ENCODE measurements at places on chromosomes 12 and 14.

- DNase-seq = no peak
Observed at GRCh38 chr12:29051221-29051620, 97.9 kb upstream of the FAR2 start.

- DNase-seq = no peak
Observed at GRCh38 chr12:67927815-67928214, 61.4 kb upstream of the IFNG-AS1 start.

GRCh38 chr12:6038160-6038559, 86.3 kb downstream of the VWF start:
- DNase-seq = peak; percentile 36

GRCh38 chr14:22769369-22769768, 2.9 kb downstream of the OXA1L start:
- no peak for DNase-seq

- no peak for DNase-seq
Observed at GRCh38 chr14:65623759-65624158, 211.2 kb downstream of the FUT8 start.

GRCh38 chr14:72495668-72496067, 398.2 kb downstream of the DPF3 start:
- no peak for DNase-seq

DNA sequence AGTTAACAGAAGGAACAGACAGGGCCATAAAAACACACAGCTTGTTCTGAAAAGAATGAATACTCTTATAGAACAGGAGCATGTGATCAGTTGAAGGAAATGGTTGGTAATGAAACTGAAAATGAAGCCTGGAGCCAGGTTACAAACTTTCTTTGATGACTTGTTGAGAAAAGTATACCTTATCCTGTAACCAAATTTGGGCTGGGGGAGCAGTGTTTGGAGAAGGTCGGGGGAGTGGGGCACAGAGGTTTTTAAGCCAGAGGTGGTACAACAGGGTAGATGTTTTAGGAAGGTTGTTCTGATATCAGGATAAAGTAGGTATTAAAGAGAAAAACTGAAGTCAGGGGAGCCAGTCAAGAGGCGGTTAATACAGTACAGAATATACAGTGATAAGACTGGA, 8.2 kb downstream of the GOLT1B start:
- DNase-seq = no peak

DNA sequence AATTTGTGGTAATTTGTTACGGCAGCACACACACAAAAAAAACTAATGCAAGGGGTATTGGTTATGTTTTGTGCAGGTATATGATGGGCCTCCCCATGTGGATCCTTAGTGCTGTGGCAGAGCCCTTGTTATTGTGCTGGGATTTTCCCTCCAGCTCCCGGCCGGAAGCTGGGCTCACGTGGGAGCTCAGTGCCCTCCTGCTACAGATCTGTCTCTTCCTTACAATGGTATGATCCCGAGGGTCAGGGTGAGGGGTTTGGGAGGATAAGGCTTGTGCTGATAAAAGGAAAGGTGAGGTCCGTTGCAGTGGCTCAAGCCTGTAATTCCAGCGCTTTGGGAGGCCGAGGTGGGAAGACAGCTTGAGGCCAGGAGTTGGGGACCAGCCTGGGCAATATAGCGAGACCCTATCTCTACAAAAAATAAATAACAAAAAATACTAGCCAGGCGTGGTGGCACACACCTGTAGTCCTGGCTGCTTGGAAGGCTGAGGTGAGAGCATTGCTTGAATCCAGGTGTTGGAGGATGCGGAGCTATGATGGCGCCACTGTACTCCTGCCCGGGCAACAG, 861 bp upstream of the SLC48A1 start:
- DNase-seq = no peak

DNA sequence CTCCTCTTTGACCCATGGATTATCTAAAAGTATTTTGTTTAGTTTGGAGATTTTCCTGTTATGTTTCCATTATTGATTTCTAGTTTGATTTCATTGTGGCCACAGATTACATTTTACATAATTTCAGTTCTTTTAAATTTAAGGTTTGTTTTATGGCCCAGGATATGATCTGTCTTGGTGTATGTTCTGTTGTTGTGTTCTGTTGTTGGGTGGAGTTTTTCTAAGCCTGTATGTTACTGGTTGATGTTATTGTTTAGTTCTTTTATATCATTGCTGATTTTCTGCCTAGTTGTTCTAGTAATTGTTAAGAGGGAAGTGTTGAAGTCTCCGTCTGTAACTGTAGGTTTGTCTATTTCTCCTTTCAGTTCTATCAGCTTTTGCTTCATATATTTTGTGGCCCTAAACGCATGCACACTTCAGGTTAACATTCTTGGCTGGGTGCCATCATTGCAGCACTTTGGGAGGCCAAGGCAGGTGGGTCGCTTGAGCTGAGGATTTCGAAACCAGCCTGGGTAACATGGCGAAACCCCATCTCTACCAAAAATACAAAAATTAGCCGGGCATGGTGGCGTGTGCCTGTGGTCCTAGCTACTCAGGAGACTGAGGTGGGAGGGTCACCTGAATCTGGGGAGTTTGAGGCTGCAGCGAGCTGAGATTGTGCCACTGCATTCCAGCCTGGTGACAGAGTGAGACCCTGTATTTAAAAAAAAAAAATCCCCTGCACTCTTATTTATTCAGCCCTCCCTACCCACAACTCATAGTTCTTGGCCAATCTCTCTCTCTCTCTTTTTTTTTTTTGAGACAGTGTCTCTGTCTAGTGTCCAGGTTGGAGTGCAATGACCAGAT, 28.1 kb upstream of the CFL2 start:
- no peak for DNase-seq

DNA sequence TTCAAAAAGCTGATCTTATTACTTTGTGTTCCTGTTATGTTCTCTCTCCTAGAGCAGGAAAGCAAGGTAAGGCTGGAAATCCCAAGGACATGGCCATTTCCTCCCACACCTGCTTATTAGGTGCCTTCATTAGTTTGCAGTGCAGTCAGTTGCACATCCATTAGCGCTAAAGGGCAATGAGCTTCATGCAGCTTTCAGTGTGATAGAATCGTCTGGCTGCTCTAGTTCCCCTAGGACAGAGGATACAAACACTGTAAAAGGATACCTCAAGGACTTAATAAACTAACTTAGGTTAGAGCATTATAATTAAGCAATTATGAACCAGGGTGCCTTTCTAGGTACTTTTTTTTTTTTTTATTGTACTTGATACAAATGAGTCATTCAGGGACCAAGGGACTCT, 21.1 kb downstream of the TMEM117 start:
- DNase-seq = no peak

GRCh38 chr14:79328863-79329262, 882.4 kb downstream of the DIO2 start:
- no peak for DNase-seq

GRCh38 chr12:88175544-88175943, 33.4 kb downstream of the TMTC3 start:
- DNase-seq = no peak

- DNase-seq = no peak
Observed at GRCh38 chr14:48008646-48009045, 333.2 kb upstream of the MDGA2 start.

DNA sequence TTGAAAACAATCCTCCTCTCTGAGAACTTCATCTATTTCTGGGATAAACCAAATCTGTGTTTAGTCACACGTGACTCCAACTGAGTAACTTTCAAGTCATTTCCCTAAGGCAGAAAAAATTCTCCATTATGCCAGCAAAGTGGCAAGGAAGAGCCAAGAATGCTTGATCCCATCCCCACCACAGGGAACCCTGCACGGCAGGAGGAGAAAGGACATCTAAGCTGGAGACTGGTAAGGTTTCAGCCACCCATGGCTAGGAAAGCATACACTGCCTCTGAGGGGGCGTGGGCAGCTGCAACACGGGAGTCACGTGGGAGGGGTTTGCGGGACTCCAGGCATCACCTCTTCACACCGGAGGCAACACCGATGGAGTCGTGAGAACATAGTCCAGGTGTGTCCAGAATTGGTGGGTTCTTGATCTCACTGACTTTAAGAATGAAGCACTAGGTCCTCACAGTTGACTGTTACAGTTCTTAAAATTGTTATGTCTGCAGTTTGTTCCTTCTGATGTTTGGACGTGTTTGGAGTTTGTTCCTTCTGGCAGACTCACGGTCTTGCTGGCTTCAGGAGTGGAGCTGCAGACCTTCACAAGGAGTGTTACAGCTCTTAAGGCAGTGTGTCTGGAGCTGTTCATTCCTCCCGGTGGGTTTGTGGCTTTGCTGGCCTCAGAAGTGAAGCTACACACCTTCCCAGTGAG, 2.7 kb upstream of the SIVA1 start:
- no peak for DNase-seq

- DNase-seq = no peak
Observed at GRCh38 chr14:85601246-85601645, 71.3 kb downstream of the FLRT2 start.

DNA sequence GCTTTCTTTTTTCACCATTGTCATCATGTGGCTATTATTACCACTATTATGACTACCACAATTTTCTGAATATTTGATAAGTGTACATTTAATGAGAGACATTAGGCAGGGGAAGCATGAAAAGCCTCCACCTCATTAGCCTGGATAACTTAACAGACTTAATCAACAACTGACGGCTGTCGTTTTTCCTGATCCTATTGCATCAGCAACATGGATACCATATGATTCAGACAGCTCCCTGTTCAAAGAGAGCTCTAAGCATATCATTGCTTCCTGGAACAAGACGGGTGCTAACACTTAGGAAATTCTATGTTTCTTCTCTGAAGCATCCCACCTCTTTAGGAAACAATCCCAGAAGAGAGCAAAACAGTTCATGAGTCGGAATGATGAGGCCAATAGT, 765.2 kb downstream of the NOVA1 start:
- DNase-seq = no peak

- DNase-seq = no peak
Observed at GRCh38 chr12:105445649-105446048, 115.2 kb downstream of the C12orf75 start.

GRCh38 chr12:79307340-79307739, 383.4 kb downstream of the PAWR start:
- no peak for DNase-seq

DNA sequence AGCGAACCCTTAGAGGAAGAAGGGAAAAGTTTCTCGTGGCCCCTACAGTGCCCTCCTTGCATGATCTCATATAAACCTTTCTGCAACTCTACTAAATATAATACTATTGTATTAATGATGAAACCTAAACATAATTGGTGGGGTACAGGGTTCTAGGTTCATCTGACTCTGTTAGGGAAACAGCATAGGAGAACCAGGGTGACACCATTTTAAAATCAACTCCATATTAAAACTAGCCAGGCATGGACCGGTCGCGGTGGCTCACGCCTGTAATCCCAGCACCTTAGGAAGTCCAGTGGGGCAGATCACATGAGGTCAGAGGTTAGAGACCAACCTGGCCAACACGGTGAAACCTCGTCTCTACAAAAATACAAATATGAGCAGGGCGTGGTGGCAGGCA, 15.0 kb upstream of the RND1 start:
- DNase-seq = no peak

DNA sequence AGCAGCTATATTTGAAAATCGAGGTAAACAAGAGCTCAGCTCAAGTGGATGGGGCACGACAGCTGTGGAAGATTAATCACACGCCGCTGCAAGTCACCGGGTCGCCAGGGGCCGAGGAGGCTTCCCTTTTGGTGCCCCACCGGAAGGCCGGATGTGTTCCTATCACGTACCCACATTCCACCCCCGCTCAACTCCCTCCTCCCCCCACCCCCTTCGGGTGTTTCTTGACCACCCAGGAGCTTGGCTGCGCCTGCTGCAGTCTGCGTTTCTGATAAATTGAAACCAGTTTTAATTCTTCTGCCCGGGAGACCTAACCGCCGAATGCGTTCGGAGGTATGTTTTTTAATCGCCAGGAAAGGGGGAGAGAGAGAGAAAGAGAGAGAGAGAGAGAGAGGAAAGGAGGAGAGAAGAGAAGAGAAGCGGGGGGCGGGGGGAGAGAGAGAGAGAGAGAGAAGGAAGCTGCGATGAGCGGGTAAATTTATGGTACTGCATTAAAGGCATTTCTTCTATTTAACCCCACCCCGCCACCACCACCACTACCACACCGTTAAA, 1.8 kb downstream of the SLC8A3 start:
- no peak for DNase-seq

DNA sequence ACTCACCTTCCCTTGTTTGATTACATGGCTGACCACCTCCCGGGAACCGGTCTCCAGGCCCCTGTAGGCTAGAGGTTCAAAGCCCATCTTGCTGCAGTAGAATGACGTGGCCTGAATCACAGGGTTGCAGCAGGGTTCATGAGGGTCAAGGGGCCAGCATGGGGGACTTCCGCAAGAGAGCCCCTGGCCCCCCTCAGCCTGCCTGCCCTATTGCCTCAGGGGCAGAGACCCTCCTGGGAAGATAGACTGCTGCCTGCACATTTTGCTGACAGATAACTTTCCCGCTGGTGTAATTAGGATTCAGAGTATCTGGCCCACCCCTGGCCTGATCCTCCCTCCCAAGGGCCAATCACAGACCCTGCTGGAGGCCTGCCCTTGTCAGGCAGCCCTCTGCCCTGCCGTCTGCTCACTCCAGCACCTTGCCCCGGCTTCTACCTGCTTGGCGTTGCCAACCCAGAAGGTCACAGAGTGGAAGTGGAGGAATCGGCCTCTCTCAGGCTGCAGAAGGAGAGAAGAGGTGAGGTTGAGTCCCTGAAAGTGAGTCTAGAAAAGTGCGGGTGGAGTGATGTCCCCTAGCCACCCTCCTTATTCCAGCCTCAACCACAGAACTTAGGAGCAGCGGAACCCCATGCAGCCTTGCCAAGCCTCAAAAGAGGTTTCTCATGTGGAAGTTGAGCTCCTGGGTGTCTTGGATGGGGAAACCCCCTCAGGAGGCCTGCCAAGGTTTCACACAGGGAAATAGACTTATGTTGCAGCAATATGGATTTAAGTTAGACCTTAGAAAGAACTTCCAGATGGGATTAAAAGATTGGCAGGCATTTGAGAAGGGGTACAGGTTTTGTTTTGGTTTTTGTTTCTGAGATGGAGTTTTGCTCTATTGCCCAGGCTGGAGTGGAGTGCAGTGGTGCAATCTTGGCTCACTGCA, 1.1 kb downstream of the HPD start:
- no peak for DNase-seq

- DNase-seq = no peak
Observed at GRCh38 chr12:67681105-67681778, 32.7 kb downstream of the DYRK2 start.

- DNase-seq = no peak
Observed at GRCh38 chr12:80813820-80814219, 97.1 kb downstream of the MYF5 start.

DNA sequence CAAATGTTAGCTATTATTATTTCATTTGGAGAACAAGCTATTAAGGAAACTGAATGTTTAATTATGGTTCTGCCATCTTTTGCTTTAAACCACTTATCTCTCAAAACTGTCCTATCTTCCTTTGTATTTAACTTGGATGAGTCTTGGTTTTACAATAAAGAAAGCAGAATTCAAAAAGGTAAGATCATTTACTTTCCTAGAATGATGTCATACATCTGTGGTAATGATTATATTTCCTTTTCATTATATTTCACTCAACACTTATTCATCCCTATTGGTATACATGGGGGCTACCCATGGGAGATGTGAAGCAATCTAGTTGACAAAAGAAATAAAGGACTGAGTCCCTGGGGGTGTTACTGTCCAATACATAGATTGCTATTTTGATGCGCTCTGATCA, 456.7 kb downstream of the ZFP36L1 start:
- no peak for DNase-seq
